ENCODE measurements at places on chromosomes 7 and 10. TPM values are rescaled to one million over a fixed set of nuclear protein-coding genes. Genes with fewer than 3 reads are reported as not detected.
A peak's percentile ranks its signal among the peaks of the same experiment; 100 is the strongest.

DNA sequence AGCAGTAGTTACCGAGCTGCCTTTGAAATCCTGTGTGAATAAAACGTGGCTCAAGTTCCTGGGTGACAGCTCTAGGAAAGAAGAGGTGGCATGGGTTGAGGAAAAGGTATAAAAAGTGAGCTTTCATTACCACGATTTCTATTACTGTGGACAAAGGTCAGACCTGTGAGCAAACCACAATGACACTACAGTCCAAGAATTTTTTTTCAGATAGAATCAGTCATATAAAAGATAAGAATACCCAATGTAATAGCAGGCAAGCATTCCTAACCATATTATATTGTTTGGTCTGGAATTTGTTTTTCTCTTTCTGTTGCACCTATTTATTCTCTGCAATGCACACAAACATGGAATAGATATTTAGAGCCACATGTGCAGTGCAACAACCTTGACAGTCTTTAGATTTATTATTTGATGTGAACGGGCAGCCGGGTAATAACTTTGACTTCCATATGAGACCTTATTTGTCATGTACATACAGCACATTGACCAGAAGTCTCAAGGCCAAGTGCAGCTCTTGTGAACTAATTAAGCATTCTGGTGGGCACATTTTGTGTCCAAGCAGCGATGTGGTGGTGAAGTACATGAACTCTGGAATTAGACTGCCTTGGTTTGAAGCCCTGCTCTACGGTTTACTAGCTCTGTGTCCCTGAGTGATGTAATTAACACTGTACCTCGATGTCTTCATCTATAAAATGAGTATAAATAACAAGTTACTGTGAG is 156.8 kb downstream of the NRCAM start:
- H3K27ac ChIP-seq, result no peak overlapping the region
- DNase-seq, result no peak
- no peaks in the 10 kb centered on the region for H3K4me1 ChIP-seq
- H3K36me3 ChIP-seq, result no peaks in the 10 kb centered on the region

GRCh38 chr7:104627516-104627915 is 299.1 kb downstream of the LHFPL3 start:
- peak; percentile 48 for DNase-seq
- H3K27me3 ChIP-seq, result no peaks in the 10 kb centered on the region
- no peak overlapping the region for H3K4me3 ChIP-seq

GRCh38 chr7:98681951-98682350 is 64.9 kb downstream of the NPTX2 start:
- H3K36me3 ChIP-seq, result no peaks in the 10 kb centered on the region
- no peaks in the 10 kb centered on the region for H3K4me1 ChIP-seq
- DNase-seq, result no peak
- no peak overlapping the region for H3K4me3 ChIP-seq

DNA sequence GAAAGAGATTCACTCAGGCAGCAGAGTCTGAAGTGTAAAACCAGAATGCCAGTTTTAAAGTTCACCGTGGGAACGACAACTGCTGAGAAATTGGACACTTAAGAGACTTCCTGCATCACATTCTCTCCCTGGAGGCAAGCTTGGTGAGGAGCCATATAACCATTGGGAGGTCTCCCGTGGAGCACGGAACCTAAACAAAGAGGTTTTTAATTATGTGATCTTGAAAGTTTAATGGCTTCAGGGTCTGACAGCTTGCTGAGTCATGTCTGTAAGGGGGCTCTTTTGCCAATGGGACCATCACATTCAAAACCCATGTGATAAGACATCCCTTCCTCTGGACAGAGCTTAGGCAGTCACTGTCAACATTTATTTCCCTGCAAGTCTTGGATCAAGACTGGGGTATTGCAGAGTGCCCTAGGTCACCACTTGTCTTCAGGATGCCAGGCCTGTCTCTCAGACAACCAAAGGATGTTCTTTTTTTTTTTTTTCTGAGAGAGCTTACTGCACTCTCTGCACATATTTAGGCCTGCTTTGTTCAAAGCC is 674.4 kb downstream of the TYW1 start:
- H3K27me3 ChIP-seq, result no peaks in the 10 kb centered on the region
- no peak overlapping the region for H3K27ac ChIP-seq
- H3K4me1 ChIP-seq, result no peaks in the 10 kb centered on the region
- no peaks in the 10 kb centered on the region for H3K36me3 ChIP-seq

DNA sequence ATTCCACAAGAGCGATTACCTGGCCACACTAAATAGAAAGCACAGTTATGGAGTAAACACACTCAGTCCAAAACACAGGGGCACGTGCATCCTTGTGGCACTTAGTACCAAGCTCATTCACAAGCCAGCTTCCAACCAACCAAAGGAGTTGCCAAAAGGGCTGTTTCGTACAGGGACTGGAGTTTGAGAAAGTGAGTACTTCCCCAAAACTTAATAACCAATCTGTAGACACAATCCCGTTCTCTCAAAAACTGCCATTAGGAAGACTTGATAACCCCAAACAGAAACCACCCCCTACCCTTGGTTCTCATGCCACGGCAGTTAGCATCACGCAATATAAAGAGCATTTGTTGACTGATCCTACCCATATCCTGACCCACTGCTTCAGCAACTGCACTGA is 166.2 kb upstream of the ASAH2 start:
- peak overlapping the region; percentile 85 for H3K4me3 ChIP-seq
- H3K27ac ChIP-seq, result peak overlapping the region; percentile 89
- no peak for DNase-seq
- H3K36me3 ChIP-seq, result peaks cover 2% of the 10 kb centered on the region
- H3K4me1 ChIP-seq, result peaks cover 45% of the 10 kb centered on the region

GRCh38 chr7:105315357-105315756 is 73.4 kb downstream of the SRPK2 start:
- no peak for DNase-seq
- H3K4me3 ChIP-seq, result no peak overlapping the region
- H3K27ac ChIP-seq, result no peak overlapping the region

GRCh38 chr10:64040781-64041180 is 519.6 kb downstream of the REEP3 start:
- no peaks in the 10 kb centered on the region for H3K4me1 ChIP-seq
- H3K36me3 ChIP-seq, result no peaks in the 10 kb centered on the region
- DNase-seq, result no peak
- H3K27ac ChIP-seq, result no peak overlapping the region
- H3K27me3 ChIP-seq, result peaks cover 4% of the 10 kb centered on the region

DNA sequence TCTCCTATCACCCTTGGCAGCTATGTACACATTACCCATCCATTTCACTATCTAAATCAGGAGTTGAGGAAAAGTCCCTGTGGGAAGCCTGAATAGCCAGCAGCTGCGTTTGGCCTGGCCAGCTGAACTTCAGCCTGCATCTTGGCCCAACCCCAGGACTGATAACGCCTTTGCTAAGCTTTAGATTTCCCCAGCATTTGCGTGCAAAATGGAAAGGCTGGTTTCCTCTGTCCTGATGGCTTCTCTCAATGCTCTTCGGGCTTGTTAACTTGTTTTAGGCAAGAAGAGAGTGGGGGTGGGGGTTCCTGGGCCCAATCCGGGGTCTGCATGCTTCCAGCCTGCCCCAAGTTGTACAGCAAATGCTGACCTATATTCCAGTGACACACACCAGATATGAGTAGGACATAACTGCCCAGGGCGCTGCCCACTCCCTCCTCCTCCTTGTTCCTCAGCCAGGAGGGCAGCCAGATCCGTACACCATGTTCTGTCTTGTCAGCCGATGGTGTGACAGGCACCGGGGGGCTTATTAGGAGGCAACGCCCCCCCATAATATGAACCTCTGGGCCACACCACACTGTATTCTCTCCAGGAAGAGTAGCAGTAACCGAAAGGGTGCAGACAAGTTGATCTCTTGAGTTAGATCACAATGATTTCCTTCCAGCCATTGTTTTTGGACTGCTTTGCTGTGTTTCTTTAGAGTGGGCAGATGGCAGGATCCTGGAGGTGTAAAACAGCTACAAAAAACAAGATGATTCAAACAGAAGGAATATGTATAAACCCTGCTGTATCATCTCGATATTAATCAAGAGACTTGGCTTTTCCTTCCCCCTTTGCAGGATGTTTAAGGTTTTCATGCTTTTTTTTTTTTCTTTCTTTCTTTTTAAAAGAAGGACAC is 339.0 kb downstream of the RNLS start:
- peaks cover 17% of the 10 kb centered on the region for H3K4me1 ChIP-seq
- peaks cover 9% of the 10 kb centered on the region for H3K27me3 ChIP-seq
- H3K4me3 ChIP-seq, result no peak overlapping the region
- no peak for DNase-seq
- no peak overlapping the region for H3K27ac ChIP-seq

DNA sequence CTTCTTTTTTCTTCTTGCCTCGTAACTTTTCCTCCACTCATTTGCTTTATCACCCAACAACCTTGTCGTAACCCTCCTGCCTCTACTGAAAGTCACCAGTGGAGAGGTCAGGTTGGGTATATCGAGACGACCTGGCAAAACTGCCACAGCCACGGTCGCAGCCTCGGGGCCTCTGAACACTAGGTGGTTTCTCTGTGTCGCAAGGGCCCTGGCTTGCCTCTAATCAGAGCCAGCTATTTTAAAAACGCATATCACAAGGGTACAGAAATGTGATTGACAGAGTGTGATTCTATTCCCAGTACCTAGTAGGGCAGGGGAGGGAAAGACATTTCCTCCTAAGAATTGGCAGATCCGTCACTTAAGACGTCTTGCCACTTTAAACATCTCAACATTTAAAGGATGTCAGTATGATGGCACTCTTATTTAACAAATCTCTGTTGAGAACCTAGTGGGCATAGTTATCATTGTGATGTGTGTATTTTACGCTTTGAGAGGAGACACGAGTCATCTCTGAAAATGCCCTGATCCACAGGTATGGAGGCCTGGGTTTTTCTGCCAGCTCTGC is 197.5 kb downstream of the ARHGAP21 start:
- no peak overlapping the region for H3K4me3 ChIP-seq
- no peak overlapping the region for H3K27ac ChIP-seq
- no peak for DNase-seq
- no peaks in the 10 kb centered on the region for H3K27me3 ChIP-seq
- no peaks in the 10 kb centered on the region for H3K4me1 ChIP-seq

GRCh38 chr7:30201161-30201666 is 66.4 kb downstream of the MTURN start:
- no peaks in the 10 kb centered on the region for H3K36me3 ChIP-seq
- H3K27me3 ChIP-seq, result no peaks in the 10 kb centered on the region
- DNase-seq, result no peak
- no peaks in the 10 kb centered on the region for H3K4me1 ChIP-seq

GRCh38 chr10:119251315-119251708 is 43.9 kb downstream of the GRK5 start:
- H3K4me1 ChIP-seq, result peaks cover 13% of the 10 kb centered on the region
- no peak overlapping the region for H3K4me3 ChIP-seq
- no peaks in the 10 kb centered on the region for H3K36me3 ChIP-seq
- no peak for DNase-seq
- no peaks in the 10 kb centered on the region for H3K27me3 ChIP-seq

DNA sequence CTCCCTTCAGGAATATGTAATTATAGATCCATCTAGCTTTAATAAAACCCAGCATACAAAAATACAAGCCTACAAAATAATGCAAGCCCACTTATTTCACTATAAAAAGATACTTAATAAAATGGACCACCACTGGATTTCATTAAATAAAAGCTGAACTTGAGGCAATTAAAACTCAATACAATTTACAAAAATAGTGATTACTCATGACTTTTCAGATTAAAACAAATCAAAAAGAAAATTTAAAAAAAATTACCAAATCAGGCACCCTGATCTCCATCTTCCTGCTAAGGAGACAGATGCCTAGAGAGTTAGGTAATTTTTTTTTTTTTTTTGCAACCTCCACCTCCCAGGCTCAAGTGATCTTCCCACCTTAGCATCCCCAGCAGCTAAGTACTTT is 41.8 kb downstream of the PRTFDC1 start:
- no peak overlapping the region for H3K27ac ChIP-seq
- no peak overlapping the region for H3K4me3 ChIP-seq

DNA sequence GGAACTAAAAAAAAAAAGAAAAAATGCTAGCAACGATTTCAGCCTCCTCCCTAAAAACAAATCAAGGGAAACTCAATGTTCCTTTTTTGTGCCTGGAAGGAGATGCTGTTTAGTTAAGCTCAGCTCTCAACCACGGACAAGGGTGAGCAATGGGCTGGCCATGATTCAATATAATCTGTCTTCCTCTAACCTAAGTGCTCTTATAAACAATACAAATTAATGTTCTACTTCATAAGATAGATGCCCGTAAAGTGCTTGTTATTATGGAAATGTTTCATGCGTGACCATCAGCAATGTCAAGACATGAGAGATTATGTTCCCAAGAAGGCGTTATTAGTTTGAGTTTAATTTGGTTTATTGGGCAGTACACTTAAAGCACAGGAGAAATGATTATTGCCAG is 320.3 kb downstream of the SFMBT2 start:
- no peak overlapping the region for H3K4me3 ChIP-seq
- no peaks in the 10 kb centered on the region for H3K36me3 ChIP-seq
- no peak overlapping the region for H3K27ac ChIP-seq
- no peak for DNase-seq

DNA sequence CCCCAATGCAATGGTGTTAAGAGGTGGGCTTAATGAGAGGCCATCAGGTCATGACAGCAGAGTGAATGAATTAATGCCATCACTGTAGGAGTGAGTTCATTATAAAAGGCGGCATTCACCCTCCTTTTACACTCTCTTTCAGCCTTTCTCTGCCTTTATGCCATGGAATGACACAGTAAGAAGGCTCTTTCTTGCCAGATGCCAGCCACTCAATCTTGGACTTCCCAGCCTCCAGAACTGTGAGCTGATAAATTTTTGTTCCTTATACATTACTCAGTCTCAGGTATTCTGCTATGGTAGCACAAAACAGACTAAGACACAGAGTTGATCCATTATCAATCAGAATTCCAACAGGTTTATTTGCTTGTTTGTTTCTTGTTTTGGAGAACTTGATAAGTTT is 3.2 kb downstream of the TCAF1 start:
- H3K36me3 ChIP-seq, result peaks cover 2% of the 10 kb centered on the region
- DNase-seq, result no peak
- no peak overlapping the region for H3K27ac ChIP-seq
- H3K4me1 ChIP-seq, result peaks cover 21% of the 10 kb centered on the region
- H3K4me3 ChIP-seq, result no peak overlapping the region

GRCh38 chr10:63744060-63744941 is 223.1 kb downstream of the REEP3 start:
- no peaks in the 10 kb centered on the region for H3K36me3 ChIP-seq
- no peak overlapping the region for H3K27ac ChIP-seq
- peaks cover 12% of the 10 kb centered on the region for H3K27me3 ChIP-seq
- no peak for DNase-seq
- H3K4me3 ChIP-seq, result no peak overlapping the region
- H3K4me1 ChIP-seq, result no peaks in the 10 kb centered on the region

GRCh38 chr7:139777133-139777891 is 486 bp downstream of the HIPK2 start:
- H3K27ac ChIP-seq, result peak overlapping the region; percentile 94
- peak overlapping the region; percentile 94 for H3K4me3 ChIP-seq
- peak; percentile 49 for DNase-seq
- peaks cover 40% of the 10 kb centered on the region for H3K4me1 ChIP-seq

GRCh38 chr10:97332591-97333350 is 1.8 kb downstream of the FRAT2 start:
- H3K4me3 ChIP-seq, result peak overlapping the region; percentile 75
- H3K27me3 ChIP-seq, result peaks cover 18% of the 10 kb centered on the region
- peaks cover 38% of the 10 kb centered on the region for H3K4me1 ChIP-seq
- H3K27ac ChIP-seq, result peak overlapping the region; percentile 91
- DNase-seq, result no peak

GRM8 gene
- not detected for total RNA-seq

ENTPD1 gene
- total RNA-seq, result 14.9 TPM

NUTM2B gene
- total RNA-seq, result 0.87 TPM

MBL2 gene
- total RNA-seq, result not detected

ESYT2 gene
- 85.0 TPM for total RNA-seq

LBX1 gene
- not detected for total RNA-seq

PAX4 gene
- not detected for total RNA-seq

DHX32 gene
- 14.2 TPM for total RNA-seq

HGF gene
- total RNA-seq, result not detected

STOX1 gene
- total RNA-seq, result 0.52 TPM

AGAP9 gene
- total RNA-seq, result 2.7 TPM
